Activated CD4-positive, alpha-beta memory T cell treated with anti-CD3 and anti-CD28 coated beads for 36 hours (primary cell): ENCODE measurements at places on chromosomes 16 and 17. TPM values are rescaled to one million over a fixed set of nuclear protein-coding genes. Genes with fewer than 3 reads are reported as not detected.

ZNF768 gene
- total RNA-seq = 14.2 TPM

KRTAP4-3 gene
- not detected for total RNA-seq

- no peak overlapping the region for H3K27ac ChIP-seq
- no peak overlapping the region for H3K4me3 ChIP-seq
- DNase-seq = no peak
- no peaks in the 10 kb centered on the region for H3K36me3 ChIP-seq
- peaks cover 4% of the 10 kb centered on the region for H3K4me1 ChIP-seq
These were observed 58.8 kb upstream of the MAF start for GRCh38 chr16:79659344-79659743.

DNA sequence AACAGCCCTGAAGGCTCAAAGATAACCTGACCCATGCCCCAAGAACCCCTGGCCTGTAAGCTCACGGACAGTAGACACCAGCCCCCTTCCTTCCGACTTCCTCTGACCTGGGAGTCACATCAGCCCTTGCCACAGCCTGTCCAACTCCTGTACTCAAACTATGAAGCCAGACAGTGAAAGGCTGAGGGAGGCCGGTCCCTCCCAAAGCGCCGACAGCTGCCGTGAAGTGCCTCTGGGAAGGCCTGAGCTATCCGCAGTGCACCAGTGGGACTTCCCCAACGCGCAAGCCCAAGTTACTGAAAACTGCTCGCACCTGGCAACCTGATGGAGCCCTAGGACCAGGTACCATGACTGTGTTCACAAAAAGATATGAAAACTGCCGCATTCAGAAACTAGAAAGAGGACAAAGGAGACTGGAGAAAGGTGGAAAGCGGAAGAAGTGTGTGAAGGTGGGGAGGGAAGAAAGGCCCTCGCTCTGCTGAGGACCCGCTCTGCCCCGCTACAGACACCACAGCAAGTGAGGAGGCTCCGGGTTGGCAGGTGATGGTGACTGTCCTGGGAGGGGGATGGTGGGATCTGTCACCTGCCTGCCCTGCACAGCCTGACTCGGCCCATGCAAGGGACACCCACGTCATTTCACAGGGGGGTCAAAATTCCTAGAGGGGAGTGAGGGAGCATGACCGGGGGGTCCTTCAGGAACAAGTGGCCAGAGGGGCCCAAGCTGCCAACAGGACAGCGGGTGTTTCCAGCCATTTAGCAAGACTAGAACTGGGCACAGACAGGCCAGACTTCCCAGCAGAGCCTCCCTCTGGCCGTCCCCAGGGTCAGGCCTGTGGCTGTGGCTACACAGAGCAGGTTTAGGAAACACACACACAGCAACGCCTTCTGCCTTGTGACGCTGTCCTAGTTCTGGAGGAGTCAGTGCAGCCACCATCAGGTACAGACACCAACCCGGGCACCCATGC, 13.1 kb upstream of the TRAP1 start:
- no peak overlapping the region for H3K4me3 ChIP-seq
- no peak overlapping the region for H3K27ac ChIP-seq
- no peaks in the 10 kb centered on the region for H3K27me3 ChIP-seq
- no peak for DNase-seq
- no peaks in the 10 kb centered on the region for H3K4me1 ChIP-seq

- no peak overlapping the region for H3K27ac ChIP-seq
- H3K4me1 ChIP-seq = peaks cover 17% of the 10 kb centered on the region
- DNase-seq = no peak
- no peaks in the 10 kb centered on the region for H3K27me3 ChIP-seq
These were observed 341.0 kb downstream of the CPPED1 start for GRCh38 chr16:12462426-12463280.

CPHXL2 gene
- not detected for total RNA-seq

DNA sequence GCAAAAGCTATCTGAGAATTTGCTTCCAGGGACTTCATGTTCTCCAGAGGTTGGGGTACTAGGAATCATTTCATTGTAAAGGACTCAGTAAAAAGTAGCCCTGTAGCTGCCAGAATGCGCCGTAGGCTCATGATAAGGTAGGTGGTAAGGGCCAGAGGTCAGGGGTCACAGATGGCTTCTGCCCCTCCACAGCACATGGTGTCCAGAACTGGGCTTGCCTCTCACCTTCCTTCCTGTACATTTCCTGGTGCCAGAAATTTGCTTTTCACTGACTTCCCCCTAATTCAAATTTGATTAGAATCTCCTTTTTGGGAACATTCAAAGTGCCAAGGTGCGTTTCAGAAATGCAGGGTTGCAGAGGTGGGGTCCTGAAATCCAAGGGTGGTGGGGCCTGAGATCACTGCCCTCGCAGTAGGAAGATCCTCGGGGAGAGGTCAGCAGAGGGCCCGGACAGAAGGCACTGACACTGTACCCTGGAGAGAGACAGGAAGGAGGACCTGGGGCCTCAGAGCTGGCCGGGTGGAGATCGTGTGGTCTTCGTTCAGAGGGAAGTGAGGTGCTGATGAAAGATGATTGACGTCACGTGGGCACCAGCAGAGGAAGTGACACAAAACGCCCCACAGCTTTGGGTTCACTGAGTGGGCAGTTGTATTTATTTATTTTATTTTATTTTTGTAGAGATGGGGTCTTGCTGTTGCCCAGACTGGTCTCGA, 25.5 kb upstream of the METRNL start:
- peak overlapping the region; percentile 34 for H3K4me3 ChIP-seq
- no peaks in the 10 kb centered on the region for H3K36me3 ChIP-seq
- peak overlapping the region; percentile 81 for H3K27ac ChIP-seq
- H3K27me3 ChIP-seq = no peaks in the 10 kb centered on the region
- DNase-seq = peak; percentile 59
- peaks cover 26% of the 10 kb centered on the region for H3K4me1 ChIP-seq

GRCh38 chr16:31080756-31081419, 6.7 kb downstream of the ZNF646 start:
- no peak overlapping the region for H3K4me3 ChIP-seq
- no peak overlapping the region for H3K27ac ChIP-seq
- peaks cover 26% of the 10 kb centered on the region for H3K36me3 ChIP-seq
- DNase-seq = no peak

GRCh38 chr16:84883301-84883700, 63.5 kb downstream of the CRISPLD2 start:
- H3K4me1 ChIP-seq = peaks cover 2% of the 10 kb centered on the region
- no peaks in the 10 kb centered on the region for H3K27me3 ChIP-seq
- H3K36me3 ChIP-seq = no peaks in the 10 kb centered on the region
- no peak for DNase-seq

GRCh38 chr17:46769531-46770438, 48.7 kb downstream of the WNT3 start:
- H3K4me3 ChIP-seq = no peak overlapping the region
- H3K36me3 ChIP-seq = no peaks in the 10 kb centered on the region
- H3K27me3 ChIP-seq = peaks cover 39% of the 10 kb centered on the region
- no peak for DNase-seq

DNA sequence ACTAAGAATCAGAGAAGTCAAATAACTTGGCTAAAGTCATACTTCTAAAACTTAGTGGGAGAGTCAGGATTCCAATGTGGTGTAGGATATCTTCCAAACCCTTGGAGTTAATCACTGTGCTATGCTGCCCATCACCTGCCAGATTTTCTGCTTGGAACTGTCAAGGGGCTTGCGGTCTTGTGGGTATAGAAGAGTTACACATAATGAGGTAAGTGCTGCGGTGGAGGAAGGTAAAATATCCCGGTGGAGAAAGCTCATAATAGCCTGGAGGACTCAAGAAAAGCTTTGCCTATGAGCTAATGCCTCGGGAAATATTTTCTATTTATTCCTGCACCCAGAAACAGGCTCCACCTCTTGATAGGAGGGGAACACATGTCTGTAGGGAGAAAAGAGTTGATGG, 195.6 kb downstream of the UTP18 start:
- no peaks in the 10 kb centered on the region for H3K27me3 ChIP-seq
- DNase-seq = no peak
- H3K27ac ChIP-seq = no peak overlapping the region
- H3K4me1 ChIP-seq = no peaks in the 10 kb centered on the region

- no peak for DNase-seq
- H3K27me3 ChIP-seq = peaks cover 25% of the 10 kb centered on the region
- no peak overlapping the region for H3K4me3 ChIP-seq
- no peaks in the 10 kb centered on the region for H3K36me3 ChIP-seq
These were observed 5.8 kb downstream of the FOXN1 start for GRCh38 chr17:28511858-28512461.

MLLT6 gene
- total RNA-seq = 204 TPM

DNA sequence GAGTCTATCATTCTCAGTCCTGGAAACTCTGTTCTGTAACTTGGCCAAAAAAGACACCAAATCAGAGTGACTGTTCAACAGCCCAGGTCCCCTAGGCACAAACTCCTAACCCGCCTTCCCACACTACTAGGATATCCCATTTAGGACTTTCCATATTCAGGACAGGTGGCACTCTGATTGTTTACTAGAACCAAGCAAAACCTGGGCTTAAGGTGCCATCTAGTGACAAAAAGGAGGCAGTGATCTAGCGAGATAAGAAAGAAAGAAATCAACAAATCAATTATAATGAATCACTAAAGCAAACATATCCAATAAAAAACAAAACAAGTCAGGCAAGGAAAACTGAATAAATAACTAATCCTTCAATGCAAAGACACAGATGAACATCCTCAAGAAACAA, 203.9 kb downstream of the CEP112 start:
- no peaks in the 10 kb centered on the region for H3K4me1 ChIP-seq
- H3K36me3 ChIP-seq = peaks cover 3% of the 10 kb centered on the region
- H3K27ac ChIP-seq = no peak overlapping the region
- H3K27me3 ChIP-seq = no peaks in the 10 kb centered on the region

GRCh38 chr16:74169687-74170376, 126.8 kb upstream of the PSMD7 start:
- no peaks in the 10 kb centered on the region for H3K4me1 ChIP-seq
- no peak overlapping the region for H3K4me3 ChIP-seq
- H3K27ac ChIP-seq = no peak overlapping the region
